NCI-H524 treated with DMSO at 0.1 percent for 48 hours (cell line): ENCODE measurements at places on chromosomes 3 and 15.

DNA sequence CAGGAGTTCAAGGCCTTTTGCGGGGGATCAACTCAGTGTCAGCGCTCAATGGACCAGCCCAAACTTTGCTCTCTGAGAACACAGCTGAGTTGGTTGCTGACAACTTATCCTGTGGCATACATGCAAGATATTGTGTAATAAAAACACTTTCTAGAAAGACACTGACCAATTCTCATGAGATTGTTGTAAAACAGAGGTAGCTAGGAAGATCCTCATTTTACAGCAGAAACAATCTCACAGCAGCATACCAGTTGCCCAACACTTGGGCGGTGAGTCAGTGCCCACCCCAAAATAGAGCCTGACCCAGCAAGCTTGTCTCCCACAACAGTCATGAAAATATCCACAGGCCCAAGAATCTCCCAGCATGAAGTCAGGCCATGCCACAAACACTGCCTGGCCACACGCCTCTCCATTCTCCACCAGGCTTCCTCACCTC is 18.2 kb downstream of the KLHL6 start:
- DNase-seq, result no peak

DNA sequence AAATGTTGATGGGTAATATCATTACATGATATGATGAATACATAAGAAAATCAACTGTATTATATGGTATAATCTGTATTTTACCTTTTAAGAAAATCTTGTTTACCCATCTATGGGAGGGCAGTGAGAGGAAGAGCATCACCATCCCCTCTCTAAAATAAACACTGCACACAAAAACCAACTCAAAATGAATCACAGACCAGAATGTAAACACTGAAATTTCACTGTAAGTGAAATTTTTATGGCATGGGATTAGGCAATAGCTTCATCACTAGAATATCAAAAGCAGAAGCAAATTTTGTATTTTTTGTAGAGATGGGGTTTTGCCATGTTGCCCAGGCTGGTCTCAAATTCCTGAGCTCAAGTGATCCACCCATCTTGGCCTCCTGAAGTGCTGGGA is 26.2 kb downstream of the IFT80 start:
- DNase-seq, result no peak

GRCh38 chr3:8988791-8989558 is 25.7 kb upstream of the RAD18 start:
- DNase-seq, result no peak

- DNase-seq, result no peak
Observed at GRCh38 chr3:121863801-121864200, 28.8 kb downstream of the EAF2 start.
